T-helper 2 cell treated with Interferon-gamma antibody and Interleukin-4, amounts not matched to agents 100 ng/mL and 5 ng/mL, for 36 hours (primary cell): ENCODE measurements at places on chromosomes 4 and X. TPM values are rescaled to one million over a fixed set of nuclear protein-coding genes. Genes with fewer than 3 reads are reported as not detected.

The RHOXF2B gene
- not detected in 2 replicates for total RNA-seq

The MAGEE2 gene
- total RNA-seq = not detected in 2 replicates

The CXCL3 gene
- not detected in 2 replicates for total RNA-seq

The GRID2 gene
- total RNA-seq = not detected in 2 replicates

The BST1 gene
- 1.5 and 2.0 TPM in 2 replicates for total RNA-seq

The CAPN6 gene
- not detected in 2 replicates for total RNA-seq
